ENCODE measurements at places on chromosomes 11 and 22.

DNA sequence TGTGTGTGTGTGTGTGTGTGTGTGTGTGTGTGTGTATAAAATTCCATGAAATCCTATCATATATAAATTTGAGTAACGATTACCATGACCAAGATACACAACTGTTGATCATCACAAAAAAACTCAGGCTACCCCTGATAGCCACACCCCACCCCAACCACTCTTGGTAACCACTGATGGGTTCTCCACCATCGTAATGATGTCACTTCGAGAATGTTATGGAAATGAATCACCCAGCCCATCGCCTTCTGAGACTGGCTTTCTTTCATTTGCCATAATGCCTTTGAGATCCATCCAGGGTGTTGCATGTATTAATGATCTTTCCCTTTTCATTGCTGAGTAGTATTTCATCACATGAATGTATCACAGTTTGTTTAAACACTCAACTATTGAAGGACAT is 496.0 kb downstream of the MIAT start:
- DNase-seq, result peak; percentile 78

DNA sequence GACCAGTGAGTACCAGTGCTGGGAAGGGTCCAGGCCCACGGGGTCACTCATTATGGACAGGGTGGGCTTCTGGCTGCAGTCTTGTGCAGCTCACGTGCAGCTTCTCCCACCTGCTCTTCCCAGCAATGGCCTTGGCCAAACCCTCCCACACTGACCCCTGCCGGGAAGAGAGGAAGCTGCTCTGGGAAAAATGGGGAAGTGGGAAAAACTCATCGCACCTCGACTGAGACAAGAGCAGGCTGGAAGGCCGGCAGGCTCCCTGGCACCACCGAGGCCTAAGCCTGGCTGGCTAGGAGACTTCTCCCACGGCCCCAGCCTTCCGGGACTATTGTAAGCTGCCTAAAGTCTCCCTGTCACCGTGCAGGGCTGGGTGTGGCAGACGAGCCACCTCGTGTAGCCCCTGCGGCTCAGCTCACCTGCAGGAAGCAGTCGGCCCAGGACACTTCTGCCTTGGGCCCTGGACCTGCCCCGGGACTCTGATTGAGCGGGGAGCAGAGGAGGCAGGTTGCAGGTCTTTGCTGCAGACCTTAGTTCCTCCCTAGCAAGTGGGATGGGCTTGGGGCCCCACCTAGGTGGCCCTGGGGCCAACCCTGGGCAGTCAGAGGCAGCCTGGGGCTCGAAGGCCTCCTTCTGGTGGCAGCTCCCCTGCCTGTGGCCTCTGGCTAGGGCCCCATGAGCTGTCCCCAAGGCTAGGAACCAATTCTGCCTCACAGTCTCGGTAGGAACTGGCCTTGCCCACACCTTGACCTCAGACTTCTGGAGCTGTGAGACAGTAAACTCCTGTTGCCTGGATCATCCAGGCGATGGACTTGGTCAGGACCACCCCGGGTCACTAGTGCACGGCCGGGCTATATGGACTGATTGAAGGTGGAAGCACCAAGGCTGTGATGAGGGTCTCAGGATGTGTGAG is 23.1 kb downstream of the MRGPRG start:
- DNase-seq, result no peak

DNA sequence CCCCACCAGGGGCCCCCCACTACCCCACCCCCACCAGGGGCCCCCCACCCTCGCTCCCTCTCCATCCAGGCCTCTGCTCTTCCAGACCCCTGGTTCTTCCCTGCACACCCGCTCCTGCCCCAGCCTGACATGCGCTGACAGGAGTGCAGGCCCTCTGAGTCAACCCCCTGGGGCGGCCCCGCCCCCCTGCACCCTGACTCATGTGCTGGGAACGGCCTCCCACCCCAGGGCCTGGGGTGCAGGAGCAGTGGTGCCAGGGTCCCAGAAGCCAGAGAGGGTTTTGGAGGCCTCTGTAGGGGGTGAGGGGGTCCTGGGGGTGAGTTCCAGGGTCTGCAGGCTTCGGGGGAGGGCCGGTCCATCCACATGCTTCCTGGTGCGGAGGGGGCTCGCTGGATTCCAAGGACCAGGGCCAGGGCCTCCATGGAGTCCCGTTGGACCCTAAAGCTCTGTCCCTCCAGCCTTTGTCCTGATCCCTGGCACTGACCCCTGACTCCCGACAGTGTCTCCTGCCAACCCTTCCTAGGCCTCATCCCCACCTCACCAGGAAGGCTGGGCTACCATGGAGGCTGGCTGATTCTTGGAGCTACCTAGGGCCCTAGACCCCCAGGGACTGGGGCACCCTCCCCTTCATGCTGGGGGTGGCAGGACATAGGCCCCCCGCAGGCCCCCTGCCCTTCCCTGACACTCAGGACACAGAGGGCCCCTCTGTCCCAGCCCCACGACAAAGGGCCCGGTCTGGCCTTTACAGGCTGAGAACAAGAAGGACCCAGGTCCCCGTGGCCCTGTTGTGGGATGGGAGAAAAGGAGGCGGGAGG is 583 bp upstream of the PKP3 start:
- DNase-seq, result peak; percentile 88

DNA sequence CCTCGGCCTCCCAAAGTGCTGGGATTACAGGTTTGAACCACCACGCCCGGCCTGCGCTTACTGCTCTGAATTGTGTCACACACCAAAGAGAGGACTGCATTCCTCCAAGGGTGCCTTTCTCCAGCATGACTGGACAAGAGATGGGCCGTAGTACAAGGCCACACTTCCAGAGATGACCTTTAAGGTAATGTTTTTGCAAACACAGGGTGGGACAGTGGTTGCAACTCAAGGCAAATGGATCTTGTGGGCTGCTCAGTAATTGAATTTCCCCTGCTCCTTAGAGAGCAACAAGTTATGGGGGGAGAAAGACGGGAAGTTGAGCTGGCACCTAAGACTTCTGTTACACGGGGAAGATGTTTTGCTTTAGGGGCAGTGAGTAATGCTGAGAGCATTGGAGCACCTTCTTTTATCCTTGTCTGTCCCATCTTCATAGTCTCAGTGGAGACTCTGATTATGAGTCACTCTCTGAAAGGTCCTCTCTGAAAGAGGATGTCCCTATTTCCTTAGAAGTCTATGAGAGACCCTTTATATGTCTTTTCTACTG is 66.3 kb downstream of the C11orf91 start:
- DNase-seq, result peak; percentile 89

DNA sequence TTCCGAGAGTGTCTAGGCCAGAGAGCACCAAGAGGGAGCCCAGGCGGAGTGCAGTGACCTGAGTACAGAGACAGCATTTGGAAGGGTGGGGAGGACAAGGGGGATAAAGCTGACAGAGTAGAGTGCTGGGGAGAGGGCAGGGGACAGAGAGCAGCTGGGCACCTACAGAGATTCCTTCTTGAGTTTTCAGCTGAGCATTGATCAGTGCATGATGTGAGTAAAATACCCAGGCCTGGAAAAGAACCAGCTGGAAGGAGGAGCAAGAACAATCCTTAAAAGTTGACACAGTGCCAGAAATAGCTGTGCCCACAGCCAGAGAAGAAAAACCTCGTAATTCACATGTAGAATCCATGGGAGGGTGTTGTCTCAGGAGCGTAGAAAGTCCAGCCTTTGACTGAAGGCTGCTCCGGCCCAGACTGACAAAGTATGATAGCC is 33.9 kb upstream of the PANX2 start:
- DNase-seq, result no peak

GRCh38 chr11:10288881-10289764 is 4.9 kb downstream of the SBF2 start:
- no peak for DNase-seq

- DNase-seq, result no peak
Measured at GRCh38 chr11:124082371-124082770, 32.9 kb upstream of the VWA5A start.

DNA sequence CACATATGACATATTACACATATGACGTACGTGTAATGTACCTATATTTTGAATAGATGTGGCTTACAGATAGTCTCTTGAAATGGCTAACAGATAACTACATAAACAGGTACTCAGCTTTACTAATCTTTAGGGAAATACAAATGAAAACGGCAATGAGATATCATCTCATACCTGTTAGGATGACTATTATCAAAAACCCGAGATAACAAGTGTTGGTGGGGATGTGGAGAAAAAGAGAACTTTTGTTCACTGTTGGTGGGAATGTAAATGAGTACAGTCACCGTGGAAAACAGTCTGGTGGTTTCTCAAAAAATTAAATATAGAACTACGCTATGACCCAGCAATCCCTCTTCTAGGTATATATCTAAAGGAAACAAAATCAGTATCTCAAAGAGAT is 247.6 kb downstream of the ETS1 start:
- DNase-seq, result no peak

DNA sequence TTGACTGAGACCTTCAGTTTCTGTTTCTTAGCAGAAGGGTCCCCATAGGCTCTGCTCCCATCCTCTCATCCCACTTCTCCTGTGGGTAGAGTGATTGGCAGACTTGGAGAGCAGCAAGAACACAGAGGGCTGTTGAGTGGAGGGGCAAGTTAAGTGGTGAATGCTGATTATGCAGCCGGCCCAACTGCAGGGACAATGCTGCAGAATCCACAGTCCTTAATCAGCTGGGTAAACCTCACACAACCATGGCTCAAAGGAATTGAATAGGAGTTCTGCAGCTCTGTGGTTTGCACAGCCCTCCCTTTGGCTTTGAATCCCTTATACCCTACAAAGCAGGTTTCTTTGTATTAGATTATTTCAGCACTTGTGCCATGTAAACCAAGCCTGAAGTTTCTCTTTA is 161.1 kb downstream of the NAV2 start:
- no peak for DNase-seq

GRCh38 chr22:35212009-35212408 is 45.3 kb upstream of the HMGXB4 start:
- no peak for DNase-seq

GRCh38 chr11:133896028-133896427 is 50.7 kb upstream of the SPATA19 start:
- no peak for DNase-seq

DNA sequence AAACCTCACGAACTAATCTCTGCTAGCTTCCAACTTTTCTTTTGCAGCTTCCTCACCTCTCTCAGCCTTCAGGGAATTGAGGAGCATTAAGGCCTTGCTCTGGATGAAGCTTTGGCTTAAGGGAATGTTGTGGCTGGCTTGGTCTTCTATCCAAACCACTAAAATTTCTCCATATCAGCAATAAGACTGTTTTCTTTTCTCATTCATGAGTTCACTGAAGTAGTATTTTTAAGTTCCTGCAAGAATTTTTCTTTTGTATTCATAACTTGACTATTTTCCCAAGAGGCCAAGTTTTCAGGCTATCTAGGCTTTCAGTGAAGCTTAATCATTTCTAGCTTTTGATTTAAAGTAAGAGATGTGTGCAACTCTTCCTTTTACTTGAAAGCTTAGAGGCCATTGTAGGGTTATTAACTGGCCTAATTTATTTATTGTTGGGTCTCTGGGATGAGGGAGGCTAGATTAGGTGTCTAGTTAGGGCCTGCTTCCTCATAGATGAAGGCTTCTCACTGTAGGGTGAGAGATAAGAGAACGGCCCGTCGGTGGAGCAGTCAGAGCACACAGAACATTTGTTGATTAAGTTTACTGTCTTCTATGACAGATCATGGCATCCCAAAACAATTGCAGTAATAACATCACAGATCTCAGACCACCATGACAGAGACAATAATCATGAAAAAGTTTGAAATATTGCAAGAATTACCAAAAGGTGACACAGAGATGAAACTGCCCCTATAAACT is 33.2 kb downstream of the CSF2RB start:
- DNase-seq, result peak; percentile 58

- no peak for DNase-seq
Measured at GRCh38 chr11:64877390-64878222, 815 bp downstream of the EHD1 start.

DNA sequence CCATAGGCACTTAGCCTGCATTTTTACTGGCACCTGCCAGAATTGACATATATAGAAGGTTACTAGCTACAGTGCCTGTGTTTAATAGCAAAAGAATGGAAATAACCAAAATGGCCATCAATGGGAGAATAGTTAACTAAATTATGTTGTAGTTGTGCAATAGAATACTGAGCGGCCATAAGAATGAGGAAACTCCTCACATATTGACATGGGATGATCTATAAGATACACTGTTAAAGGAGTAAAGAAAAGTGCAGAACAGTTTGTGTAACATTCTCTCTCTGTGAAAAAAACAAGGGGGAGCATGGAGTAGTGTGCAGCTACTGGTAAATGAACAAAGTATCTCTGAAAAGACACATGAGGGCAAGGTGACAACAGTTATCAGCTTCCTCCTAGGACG is 21.5 kb downstream of the ARAP1 start:
- no peak for DNase-seq

- no peak for DNase-seq
Measured at GRCh38 chr11:69698362-69698761, 5.5 kb downstream of the FGF19 start.

DNA sequence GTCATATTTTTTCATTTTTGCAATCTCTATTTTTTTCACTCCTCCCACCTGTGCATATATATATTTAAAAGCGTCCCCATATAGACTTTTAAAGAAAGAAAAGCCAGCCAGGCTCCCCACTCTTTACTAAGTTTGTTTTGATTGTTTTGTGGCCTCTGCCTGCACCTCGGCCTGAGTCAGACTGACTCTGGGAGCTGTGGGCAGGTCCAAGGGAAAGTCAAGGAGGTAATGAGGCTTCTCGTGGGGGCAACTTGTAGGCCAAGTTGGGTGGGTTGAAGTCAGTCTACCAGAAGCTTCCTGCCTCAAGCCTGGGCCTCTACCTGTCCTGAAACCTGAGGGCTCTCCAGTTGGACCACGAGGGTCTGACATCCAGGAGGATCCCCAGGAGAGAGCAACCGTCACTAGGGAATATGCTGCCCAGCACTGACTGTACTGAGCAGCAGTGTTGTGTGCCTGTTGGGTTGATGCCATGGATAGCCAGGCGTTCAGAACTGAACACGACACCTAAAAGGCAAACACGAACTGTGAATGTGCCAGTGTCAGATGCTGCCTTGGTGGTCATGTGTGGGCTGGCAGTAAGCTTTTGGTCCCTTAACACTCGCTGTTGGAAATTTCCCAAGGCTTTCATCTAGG is 58.8 kb downstream of the BMAL1 start:
- DNase-seq, result no peak

DNA sequence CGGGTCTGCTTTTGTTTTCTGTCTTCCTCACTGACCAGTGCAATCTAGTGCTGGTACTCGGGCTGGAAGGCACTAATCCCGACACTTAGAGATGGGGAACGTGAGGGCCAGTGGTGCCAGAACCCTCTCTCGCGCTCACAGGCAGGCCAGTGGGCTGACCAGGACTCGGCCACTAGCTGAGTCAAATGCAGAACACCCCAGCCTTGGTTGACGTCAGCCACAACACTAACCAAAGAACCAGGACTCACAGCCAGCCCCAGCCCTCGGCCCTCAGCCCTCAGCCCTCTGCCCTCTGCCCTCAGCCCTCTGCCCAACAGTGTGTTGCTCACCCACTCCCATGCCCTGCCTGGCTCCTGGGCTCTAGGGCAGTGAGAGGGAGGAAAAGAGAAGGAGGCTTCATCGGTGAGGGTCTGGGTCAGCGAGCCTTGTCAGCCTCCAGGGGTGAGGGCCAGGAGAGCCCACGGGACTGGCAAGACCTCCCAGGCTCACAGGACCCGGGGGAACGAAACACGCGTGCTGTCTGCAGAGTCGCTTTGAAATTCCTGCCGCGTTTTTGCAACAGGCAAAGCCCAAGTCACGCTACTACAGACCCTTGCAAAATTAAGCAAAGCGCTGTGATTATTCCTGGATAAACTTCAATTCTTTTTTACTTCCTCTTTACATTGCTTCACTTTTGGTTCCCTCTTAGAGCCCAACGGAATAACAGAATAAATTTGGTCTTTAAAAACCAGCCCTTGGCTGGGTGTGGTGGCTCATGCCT is 27.5 kb downstream of the KIAA0930 start:
- peak; percentile 21 for DNase-seq

GRCh38 chr11:43497144-43497543 is 138.4 kb downstream of the TTC17 start:
- DNase-seq, result no peak

- no peak for DNase-seq
Measured at GRCh38 chr11:44601471-44602370, 36.3 kb downstream of the CD82 start.

All from fibroblast of skin of back (primary cell).